Activated T-helper 17 cell treated with anti-CD3 and anti-CD28 coated beads, Interleukin-2, amount 50 U/mL, for 72 hours (primary cell): ENCODE measurements at places on chromosomes 13 and 19. TPM values are rescaled to one million over a fixed set of nuclear protein-coding genes. Genes with fewer than 3 reads are reported as not detected.

The SIAH3 gene
- 0.06 TPM for total RNA-seq

The MEIS3 gene
- total RNA-seq = 0.39 TPM

The CACNG7 gene
- total RNA-seq = not detected

- peaks cover 10% of the 10 kb centered on the region for H3K36me3 ChIP-seq
- H3K27me3 ChIP-seq = peaks cover 54% of the 10 kb centered on the region
- no peak overlapping the region for H3K27ac ChIP-seq
- H3K4me3 ChIP-seq = no peak overlapping the region
- peaks cover 9% of the 10 kb centered on the region for H3K4me1 ChIP-seq
Measured at GRCh38 chr19:49070416-49070815, 2.1 kb downstream of the KCNA7 start.

- no peak overlapping the region for H3K27ac ChIP-seq
- no peaks in the 10 kb centered on the region for H3K4me1 ChIP-seq
- H3K36me3 ChIP-seq = no peaks in the 10 kb centered on the region
- ATAC-seq = no peak
Measured at GRCh38 chr13:88196106-88196505, 524.9 kb downstream of the SLITRK5 start.

DNA sequence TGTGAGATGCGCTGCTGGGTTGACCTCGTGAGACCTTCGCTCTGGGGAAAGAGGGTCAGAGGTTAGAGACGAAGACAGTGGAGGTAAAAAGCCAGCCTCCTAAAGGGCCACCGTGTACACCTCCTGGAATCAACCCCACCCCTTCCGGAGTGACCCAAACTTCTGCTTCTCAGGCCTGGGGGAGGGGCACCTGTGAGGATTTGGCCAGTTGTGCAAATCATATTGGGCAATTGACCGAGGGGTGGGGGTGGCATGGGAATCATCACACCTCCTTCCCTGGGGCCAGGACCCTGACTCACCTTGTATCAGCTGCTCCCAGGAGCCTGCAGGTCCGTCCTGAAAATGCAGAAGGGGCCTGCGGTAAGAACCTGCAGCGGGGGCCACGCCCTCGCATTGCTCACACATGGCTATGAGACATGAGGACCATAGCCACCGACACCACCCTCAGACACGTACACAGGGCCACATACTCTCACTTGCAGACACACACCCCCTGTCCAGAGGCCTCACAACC lies 2.8 kb downstream of the TNFSF14 start:
- peaks cover 8% of the 10 kb centered on the region for H3K4me1 ChIP-seq
- H3K27ac ChIP-seq = peak overlapping the region; percentile 82
- H3K36me3 ChIP-seq = peaks cover 3% of the 10 kb centered on the region
- H3K27me3 ChIP-seq = no peaks in the 10 kb centered on the region
- H3K4me3 ChIP-seq = no peak overlapping the region

GRCh38 chr13:72431981-72432682 lies 295.3 kb downstream of the MZT1 start:
- no peaks in the 10 kb centered on the region for H3K36me3 ChIP-seq
- H3K27me3 ChIP-seq = no peaks in the 10 kb centered on the region
- H3K4me3 ChIP-seq = no peak overlapping the region

DNA sequence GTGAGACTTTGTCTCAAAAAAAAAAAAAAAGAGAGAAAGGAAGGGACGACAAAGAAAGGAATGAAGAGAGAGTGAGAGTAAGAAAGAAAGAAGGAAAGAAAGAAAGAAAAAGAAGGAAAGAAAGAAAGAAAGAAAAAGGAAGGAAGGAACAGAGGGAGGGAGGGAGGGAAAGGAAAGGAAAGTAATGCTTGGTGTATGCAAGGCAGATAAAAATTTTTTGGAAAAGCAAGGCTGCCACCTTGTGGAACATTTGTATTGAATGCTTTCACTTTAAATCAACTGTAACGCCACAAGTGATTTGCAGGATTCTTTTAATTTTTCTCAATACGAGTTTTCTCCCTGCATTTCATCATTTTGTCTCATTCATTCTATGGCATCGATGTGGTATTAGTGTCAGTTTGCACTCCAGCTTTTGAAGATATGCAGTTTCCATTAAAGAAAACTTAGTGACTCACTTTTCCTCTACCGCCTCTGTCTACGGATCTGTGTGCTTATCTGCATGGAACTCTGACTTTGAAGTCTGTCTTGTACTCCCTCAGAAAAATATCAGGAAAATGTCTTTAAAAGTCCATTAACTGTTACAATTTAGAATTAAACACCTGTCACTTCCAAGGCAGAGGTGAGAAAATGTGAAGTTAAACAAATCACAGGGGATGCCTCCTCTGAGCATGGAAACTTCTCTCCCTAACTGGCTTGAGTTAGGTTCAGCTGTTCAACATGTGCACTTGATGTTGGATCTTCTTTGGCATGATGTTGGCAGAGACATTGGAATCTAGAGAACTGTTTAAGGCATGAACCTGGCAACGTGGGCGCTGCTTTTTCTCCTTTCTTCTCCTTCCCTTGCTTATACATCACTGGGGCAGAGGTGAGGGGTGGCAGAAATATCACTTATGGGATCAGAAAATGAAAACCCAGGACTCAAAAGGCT lies 20.0 kb upstream of the ZDHHC20 start:
- no peak overlapping the region for H3K27ac ChIP-seq
- no peaks in the 10 kb centered on the region for H3K36me3 ChIP-seq
- H3K4me3 ChIP-seq = peak overlapping the region; percentile 49
- H3K4me1 ChIP-seq = peaks cover 5% of the 10 kb centered on the region

GRCh38 chr13:20904908-20905307 lies 2.4 kb upstream of the XPO4 start:
- no peak for ATAC-seq
- H3K4me3 ChIP-seq = no peak overlapping the region
- H3K36me3 ChIP-seq = peaks cover 15% of the 10 kb centered on the region

DNA sequence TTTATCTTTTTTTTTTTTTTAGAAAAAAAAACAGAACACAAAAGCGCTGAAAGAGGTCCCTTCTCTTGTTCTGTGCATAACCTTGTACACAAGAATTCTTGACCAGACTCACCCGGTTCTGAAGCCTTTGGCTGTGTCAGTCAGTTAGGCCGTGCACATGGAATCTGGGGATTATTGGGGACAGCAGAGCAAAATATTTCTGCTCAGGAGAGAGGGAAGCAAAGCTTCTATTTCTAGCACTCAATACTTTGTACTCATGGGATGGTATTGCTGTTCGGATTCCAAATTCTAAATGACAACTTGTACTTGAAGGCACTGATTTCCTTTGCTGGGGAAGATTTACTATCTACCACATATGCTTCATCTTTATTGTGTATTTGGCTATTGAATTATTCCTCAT lies 272.7 kb downstream of the NHLRC3 start:
- ATAC-seq = no peak
- peaks cover 11% of the 10 kb centered on the region for H3K27me3 ChIP-seq
- H3K4me1 ChIP-seq = peaks cover 7% of the 10 kb centered on the region
- H3K27ac ChIP-seq = no peak overlapping the region
